CD8-positive, alpha-beta memory T cell (primary cell): ENCODE measurements at places on chromosomes 1 and 21.

GRCh38 chr1:159748370-159748769 is 32.4 kb upstream of the DUSP23 start:
- DNase-seq: no peak

DNA sequence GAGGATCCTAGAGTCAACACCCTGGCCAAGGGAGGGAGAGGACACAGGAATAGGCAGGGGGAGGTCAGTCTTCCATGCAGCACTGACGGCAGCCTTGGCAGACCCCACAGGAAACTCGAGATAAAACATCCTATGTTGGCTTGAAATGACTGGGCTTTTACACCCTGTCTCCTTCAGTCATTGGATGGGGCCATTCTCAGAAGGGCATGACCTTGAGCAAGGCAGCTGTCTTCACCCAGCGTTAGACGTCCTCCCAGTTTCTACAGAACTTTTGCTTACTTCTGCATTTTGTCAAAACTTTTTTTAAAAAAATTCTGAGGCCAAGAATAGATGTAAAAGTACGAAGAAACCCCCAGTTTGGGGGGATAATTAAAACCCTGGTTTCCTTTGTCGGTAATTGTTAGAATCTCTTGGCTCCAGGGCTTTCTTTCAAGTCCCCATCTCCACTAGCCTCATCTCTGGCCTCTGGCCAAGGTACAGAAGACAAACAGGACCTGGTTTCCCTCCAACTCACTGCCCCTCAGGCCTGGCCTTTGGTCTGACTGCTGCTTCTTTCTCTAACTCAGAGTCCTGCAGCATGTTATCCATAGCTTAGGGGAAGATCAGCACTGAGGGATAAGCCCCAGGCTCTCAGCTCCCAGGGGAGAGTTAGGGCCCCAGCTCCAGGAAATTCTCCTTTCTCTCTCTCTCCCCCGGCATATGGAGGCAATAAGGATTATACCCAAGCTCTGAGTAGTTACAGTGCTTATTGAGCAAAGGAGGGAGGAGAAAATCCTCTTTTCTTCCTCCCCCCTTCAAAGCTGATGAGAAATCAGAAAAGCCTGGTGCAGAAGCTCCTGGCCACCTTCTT is 51.6 kb upstream of the KCND3 start:
- no peak for DNase-seq

DNA sequence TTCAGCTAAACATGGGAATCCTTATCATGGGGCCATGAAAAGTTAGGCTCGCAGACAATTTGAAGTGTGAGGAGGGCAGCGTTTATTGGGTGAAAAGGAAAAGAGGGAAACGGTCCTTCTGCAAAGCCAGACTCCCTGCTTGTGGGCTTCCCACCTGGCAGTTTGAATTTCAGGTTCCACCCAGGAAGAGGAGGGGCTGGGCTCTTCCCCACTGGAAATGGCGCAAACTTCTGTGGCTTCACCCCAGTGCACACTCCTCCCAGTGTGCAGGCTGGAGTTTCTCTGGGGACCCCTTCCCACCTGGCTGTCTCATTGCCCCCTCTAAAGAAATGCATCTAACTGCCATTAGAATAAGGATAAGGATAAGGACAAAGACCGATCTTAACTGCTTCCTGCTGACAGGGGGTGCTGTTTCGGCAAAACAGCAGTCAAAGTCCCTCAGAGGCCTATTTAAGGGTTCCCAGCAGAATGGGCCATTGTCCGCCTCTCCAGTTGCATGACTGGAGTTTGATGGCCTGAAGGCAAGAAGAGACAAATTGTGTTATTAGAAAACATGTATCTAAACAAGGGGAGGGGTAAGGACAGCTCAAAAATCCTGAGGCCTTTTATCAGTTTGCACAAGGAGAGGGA is 20.4 kb downstream of the AIM2 start:
- no peak for DNase-seq

DNA sequence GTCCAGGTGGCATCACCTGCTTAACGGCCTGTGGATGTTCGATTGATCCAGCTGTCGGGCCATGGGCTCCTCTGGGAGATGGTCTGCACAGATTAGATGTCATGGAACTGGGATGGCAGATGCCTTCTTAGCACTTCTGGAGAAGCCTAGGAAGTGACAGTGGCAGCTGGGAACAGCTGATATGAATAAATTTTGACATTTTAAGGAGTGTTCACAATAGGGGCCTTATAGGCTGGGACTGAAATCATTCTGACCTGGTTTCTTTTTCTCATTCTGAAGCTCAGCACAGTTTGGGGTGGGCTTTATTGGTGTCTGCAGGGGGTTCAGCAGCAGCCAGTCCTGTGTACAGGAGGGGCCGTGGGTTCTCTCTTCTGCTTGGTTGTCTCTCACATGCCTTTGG is 175.3 kb downstream of the CACNA1E start:
- no peak for DNase-seq

DNA sequence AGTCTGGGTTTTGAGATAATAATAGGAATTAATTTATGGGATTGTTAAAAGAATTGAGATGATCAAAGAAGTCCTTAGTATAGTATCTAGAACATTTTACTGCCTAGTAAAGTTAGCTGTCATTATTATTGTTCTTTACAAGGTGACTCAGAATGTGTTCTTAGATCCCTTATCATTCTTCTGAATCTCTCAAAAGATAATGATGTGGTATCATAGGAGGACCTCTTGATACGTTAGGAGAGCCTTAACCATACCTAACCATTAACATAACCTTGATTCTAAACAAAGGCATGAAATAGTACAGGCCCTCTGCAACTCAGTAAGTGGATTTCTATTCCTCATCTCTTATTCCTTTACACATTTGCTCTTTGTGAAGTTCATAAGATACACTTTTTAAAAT is 246.6 kb upstream of the CACYBP start:
- DNase-seq: no peak

DNA sequence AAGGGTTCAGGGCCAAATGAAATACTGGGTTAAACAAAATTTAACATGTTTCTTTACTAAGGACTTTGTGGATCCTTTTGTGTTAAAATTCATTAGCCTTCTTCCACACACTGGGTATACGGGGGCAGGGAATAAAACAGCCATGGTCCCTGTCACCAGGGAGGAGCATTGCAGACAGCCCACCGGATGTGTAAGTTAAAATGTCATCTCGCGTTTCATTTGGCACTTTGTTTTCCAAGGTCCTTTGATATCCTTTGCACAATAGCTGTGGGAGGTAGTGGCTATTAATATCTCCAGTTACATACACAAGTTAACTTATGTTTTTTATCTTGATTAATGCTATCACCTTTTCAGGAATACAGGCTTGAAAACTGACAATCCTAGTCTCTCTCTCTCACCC is 172.7 kb downstream of the BARHL2 start:
- no peak for DNase-seq

GRCh38 chr1:71093938-71094337 is 13.1 kb upstream of the ZRANB2 start:
- DNase-seq: no peak

GRCh38 chr1:186487163-186487562 is 26.2 kb upstream of the PDC start:
- DNase-seq: no peak

DNA sequence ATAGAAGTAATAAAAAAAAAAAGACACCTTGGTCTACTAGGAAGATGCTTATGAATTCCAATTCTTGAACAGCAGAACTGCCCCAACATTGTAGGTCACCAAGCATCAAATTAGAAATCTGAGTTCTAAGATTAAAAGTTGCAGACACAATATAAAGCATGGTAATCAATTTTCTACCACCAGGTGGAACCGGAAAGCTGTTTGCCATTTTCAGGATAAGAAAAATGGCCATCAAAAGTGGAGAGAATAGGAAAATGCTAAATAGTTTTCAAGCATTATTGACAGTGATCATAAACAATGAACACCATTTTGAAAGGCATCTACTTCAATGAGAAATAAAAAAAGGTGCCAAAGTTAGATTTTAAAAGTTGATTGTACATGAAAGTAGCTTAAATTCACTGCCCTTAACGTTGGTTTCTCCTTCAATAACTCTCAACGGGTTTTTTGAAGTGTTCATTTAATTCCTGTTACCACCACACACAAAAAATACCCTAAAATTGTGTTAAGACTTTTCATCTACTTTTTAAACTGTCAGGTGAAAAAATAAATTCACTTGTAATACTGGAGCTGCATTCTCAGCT is 252.9 kb downstream of the KCNT2 start:
- DNase-seq: no peak

DNA sequence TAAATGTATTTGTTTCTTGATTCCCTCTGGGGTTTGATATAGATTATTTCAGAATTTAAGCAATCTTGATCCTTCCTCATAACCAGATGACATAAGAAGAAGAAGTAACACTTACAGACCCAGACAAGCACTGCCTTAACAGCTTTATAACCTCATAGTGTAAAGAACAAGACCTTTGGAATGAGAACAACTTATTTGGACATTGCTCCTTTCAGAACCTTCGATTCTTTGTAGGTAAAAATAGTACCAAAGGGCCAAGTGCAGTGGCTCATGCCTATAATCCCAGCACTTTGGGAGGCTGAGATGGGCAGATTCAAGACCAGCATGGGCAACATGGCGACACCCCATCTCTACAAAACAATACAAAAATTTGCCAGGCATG is 15.0 kb downstream of the TM2D1 start:
- DNase-seq: no peak

DNA sequence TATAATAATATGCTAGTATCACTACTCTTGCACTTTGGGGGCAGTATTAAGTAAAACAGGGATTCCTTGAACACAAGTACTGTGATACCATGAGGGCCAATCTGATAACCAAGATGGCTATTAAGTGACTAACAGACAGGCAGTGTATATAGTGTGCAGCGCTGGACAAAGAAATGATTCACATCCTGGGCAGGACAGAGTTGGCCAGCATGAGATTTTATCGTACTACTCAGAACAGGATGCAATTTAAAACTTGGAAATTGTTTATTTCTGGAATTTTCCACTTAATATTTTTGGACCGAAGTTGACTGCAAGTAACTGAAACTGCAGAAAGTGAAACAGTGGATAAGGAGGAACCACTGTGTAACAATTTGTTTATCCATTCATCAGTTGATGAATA is 74.6 kb downstream of the DNTTIP2 start:
- no peak for DNase-seq

GRCh38 chr1:45032837-45033236 is 20.8 kb downstream of the UROD start:
- no peak for DNase-seq

DNA sequence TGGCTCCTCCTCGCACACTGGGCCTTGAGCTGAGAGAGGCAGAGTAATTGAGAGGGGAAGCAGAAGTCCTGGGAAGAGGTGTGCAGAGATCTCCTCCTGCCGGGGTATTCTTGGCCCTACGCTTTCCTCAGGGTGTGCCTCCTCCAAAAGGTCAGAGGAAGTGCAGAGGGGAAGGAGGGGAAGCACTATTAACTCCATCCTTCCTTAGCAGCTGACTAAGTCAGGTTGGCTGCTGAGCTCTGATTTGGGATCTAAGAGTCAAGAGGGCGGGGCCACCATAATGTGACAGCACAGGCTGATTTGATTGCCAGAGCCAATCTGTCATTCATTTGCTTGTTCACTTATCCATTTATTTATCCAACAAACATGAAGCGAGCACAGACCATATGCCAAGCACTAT is 12.3 kb downstream of the ATP2B4 start:
- DNase-seq: no peak

DNA sequence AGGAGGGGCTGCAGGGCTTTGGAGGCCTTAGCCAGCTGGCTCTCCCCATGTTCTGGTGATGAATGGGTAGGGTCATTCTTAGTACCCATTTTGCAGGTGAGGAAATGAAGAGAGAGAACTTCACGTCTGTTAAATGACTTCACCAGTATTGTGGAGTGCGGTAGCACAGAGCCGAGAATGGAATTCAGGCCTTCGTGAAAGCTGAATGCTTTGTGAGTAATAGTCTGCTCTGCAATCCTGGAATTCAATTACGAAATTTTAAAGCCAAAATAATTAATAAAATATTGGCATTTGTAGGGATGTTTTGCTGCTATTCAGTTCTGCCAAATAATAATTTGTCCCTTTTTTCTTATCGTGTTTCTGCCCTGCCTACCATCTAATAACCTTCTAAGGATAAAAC is 197.7 kb downstream of the GREM2 start:
- no peak for DNase-seq

- no peak for DNase-seq
Observed at GRCh38 chr1:38141483-38141882, 94.9 kb upstream of the POU3F1 start.

DNA sequence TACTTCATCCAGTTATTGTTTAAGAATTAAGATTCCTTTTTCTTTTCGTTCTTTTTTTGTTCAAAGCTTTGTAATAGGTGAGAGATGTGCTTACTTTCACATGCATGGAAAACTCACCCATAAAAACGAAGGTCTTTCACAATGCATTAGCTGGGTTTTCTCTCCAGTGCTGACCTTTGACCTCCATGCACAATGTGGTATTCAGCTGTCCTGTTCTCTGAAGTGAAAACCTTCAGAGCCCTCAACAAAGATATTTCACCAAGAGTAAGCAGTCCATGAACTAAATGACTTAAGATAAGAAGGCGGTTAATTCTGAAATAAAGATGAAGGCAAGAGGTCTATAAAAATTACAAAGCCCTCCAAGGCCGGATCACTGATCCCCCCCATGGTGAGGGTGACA is 77.1 kb upstream of the IPO9 start:
- no peak for DNase-seq

DNA sequence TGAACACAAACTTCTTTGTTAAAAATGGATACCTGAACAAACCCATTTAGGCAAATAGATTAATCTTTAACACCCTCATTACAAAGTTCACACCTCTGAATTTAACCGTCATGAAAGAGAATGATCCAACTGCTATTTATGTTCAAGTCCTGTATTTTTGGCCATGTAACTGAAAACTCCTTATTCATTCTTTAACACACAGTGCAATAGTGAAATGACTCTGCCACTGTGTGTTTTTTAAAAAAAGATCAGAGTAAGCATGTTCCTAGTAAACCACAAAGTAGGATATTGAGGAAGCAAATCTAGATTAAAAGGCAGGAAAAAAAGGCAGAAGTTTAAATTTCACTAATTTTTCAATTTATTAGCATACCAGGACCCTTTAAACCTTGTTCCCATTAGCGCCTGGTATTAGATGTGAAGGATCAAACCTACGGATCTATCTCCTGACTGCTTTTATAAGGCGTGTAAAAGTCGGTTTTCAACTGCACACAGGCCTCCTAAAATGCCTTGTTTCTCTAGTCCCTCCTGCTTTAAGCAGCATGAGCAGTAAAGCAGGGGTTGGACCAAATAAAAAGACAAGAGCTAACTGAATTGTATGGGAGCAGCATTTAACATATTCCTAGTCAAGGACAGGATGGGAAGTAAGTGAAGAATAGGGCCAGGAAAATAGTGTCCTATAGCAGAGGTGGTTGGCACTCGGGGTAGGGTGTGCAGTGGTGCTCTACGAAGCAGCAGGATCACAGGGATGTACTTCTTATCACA is 33.4 kb downstream of the NUCKS1 start:
- DNase-seq: no peak

- no peak for DNase-seq
Observed at GRCh38 chr1:162997499-162998285, 71.5 kb upstream of the RGS4 start.

DNA sequence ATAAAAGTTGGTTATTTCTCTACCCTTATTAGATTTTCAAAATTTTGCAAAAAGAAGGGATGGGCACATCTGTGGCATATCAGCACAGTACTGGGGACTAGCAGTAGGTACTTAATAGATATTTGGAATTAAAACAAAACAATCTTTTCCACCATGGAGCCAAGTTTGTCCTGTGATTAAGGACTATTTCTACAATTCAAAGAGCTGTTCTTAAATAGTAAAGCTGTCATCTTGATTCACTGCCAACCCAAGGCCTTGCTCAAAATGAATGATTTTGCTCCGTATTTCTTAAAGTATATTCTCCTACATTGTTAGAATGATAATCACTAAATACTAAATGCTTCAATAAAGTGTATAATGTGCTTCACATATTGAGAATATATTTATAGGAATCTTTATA is 169.9 kb downstream of the S1PR1 start:
- no peak for DNase-seq

- no peak for DNase-seq
Observed at GRCh38 chr1:45503462-45504360, 3.6 kb downstream of the MMACHC start.
